Pulmonary artery endothelial cell (primary cell): ENCODE measurements at places on chromosomes 7 and 10.

DNA sequence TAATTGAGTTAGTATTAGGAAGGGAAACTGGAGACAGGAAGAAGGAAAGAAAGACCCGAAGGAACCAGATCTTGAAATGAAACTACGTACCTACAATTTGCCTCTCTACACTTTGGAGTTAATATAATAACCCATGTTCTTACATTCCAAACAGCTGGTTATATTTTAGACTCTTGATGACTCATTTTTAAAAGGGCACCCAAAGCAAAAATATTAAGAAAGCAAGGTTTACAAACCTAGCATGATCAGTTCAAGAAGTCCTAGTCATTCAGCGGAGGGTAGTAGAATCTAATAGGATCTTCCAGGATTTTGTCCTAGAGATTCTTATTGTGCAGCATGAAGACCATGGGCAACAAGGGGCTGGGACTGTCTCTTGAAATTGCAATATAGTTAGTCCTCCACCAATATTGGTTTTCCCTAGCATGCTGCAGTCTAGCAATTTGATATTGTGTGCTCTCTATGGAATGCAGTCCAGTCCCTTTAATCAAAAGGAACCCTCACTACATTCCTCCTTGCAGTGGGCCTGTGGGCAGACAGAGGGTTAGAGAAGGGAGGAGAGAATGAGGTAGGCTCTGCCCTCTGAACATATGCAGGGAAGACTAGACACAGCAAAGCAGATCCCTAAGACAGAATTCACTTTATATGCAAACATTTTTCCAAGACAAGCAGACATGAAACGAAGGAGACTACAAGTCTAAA, 230.3 kb downstream of the INHBA start:
- DNase-seq = no peak

- DNase-seq = no peak
Observed at GRCh38 chr10:124722798-124723783, 21.1 kb downstream of the FAM53B start.

- DNase-seq = no peak
Observed at GRCh38 chr10:103193820-103194529, 903 bp upstream of the NT5C2 start.

DNA sequence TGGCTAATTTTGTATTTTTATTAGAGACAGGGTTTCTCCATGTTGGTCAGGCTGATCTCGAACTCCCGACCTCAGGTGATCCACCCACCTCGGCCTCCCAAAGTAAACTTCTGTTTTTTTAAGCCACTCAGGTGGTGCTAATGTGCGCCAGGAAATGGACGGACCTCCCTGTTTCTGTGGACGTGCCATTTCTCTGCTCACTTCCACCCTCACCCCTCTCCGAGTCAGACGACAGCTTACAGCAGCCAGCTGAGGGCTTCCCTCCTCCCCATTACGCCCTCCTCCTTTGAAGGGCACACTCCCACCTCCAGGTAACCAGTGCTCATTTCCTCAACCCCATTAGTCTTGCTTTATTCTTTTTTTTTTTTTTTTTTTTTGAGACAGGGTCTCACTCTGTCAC, 41.7 kb upstream of the EZH2 start:
- no peak for DNase-seq

GRCh38 chr10:1476455-1476803, 260.9 kb downstream of the ADARB2 start:
- no peak for DNase-seq

DNA sequence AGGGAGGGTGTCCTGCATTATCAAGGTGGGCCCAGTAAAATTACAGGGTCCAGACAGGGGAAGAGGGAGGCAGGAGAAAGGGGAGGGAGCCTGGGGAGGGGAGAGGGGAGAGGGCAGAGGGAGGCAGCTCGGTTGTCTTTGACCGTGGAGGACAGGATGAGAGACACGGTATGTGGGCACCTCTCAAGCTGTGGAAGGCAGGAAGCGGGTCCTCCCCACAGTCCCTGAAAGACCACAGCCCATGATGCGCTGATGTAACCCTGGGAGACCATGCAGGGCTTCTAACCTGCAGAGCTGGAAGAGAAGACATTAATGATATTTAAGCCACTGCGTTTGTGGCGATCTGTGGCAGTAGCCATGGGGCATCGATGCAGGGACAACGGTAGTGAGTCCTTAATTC, 27.2 kb upstream of the MNX1 start:
- no peak for DNase-seq

DNA sequence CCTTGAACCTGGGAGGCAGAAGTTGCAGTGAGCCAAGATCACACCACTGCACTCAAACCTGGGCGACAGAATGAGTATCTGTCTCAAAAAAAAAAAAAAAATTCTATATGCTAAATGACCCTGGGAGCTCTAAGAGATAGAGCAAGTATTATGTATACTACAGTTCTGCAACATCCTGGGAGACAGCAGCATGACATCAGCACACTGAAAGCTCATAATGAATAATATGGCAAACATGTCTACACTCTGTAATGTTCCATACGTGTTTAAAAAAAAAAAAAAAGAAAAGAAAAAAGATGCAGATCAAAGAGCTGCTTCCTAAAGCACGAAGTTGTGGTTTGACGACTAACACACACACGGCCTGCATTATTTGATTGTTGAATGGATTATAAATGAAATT, 72.5 kb downstream of the CUL2 start:
- DNase-seq = no peak

DNA sequence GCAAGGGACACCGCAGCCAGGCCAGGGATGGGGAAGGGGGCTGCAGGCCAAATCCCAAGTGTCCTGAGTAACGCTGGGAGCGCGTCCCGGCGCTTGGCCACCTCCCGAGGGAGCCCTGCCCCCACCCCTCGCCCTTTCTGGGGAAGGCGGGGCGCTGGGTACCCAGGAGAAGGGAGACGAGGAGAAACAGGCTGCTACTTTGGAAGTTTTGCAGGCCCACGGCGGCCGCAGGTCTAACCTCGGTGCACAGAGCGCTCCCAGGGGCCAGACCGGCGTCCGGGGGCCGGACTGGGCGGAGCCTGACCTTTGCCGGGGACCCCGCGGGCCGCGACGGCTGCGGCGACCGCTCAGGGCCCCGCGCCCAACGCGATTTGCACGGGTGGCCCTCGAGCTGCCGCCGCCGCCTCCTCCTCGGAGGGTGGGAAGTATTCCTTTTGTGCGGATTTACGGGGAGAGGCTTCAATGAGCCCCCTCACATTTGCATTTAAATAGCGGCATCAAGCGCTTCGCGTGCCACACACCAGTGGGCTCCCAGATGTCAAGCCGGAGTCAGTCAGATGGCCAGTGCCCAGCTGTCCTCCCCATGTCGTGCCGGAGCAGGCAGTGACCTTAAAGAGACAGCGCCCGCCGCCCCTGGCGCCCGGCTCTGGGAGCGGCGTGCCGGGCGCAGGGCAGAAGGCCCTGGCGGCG, 3.0 kb upstream of the EBF3 start:
- DNase-seq = no peak

GRCh38 chr7:151351967-151352366, 10.4 kb downstream of the NUB1 start:
- no peak for DNase-seq

- no peak for DNase-seq
Observed at GRCh38 chr7:55409482-55410225, 44.5 kb downstream of the LANCL2 start.

GRCh38 chr7:158274404-158274811, 313.2 kb downstream of the PTPRN2 start:
- no peak for DNase-seq

- DNase-seq = no peak
Observed at GRCh38 chr10:77244286-77244685, 393.3 kb downstream of the KCNMA1 start.

DNA sequence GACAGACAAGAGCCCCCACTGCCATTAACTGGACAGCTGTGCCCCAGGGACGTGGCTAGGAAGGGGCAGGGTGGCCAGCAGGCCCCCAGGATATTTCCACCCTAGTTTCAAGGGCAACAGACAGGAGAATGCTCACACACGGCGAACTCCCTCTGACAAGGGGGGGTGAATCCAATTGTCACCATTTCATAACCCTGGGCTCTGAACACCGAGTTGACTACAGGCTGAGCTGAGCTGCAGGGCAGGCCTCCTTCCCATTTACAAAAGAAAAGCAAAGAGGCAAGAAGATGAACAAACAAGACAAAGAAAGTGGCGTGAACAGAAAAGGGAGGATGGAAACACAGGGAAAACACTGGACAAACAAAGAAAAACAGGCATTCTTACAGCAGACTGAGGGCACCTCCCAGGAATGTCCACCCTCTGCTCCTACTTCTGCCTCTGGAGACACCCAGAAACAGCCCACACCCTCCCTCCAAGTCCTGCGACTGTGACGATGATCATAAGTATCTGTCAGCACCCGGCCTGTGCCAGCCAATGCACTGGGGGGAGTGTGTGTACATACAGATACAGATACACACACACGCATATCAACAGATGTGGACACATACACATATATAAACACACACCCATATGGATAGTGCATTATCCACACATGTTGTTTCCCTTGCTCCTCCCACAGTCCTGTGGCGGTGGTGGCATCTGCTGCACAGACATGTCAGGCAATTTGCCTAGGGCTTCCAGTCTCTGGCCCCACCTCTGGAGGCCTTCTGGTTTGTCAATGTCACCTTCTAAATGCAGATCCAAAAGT, 66.2 kb downstream of the FAM53B start:
- DNase-seq = no peak

GRCh38 chr10:58307676-58308075, 27.1 kb upstream of the UBE2D1 start:
- DNase-seq = no peak

DNA sequence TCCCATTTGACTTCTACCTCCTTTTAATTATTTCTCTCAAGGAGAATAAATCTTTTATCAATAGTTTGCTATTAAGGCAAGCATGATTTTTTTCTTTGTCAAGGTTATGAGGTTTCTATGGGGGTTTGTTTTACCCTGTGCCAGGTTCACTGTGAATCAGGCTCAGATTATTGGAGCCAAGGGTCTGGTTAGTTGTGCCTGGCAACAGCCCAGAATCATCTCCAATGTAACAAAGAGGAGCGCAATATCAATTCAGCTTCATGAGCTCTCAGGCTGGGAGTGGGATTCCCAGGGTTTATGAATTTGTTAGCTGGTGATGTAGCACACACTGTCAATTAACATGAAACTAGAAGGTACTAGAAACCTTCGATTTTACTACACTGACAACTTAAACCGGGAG, 73.2 kb downstream of the AASS start:
- DNase-seq = no peak

DNA sequence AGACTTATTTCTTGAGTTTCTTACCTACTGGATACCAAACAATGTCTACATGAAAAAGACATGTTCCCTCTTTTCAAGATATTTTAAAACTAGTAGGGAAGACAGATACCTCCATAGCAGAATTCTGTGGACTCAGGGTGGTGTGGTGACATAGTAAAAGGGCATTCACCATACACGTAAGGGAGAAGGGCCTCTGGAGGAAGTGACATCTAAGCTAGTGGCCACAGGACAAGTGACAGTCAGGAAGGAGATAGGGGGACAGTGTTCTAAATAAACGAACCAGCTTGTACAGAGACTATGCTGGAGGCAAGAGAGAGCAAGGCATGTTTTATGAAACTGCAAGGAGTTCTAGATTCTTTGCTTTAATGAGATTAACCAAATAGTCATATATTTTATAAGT, 321.7 kb upstream of the LRGUK start:
- DNase-seq = no peak

GRCh38 chr10:57142925-57143576, 782.0 kb upstream of the ZWINT start:
- DNase-seq = no peak

GRCh38 chr7:28792858-28793257, 165.3 kb downstream of the TRIL start:
- no peak for DNase-seq

DNA sequence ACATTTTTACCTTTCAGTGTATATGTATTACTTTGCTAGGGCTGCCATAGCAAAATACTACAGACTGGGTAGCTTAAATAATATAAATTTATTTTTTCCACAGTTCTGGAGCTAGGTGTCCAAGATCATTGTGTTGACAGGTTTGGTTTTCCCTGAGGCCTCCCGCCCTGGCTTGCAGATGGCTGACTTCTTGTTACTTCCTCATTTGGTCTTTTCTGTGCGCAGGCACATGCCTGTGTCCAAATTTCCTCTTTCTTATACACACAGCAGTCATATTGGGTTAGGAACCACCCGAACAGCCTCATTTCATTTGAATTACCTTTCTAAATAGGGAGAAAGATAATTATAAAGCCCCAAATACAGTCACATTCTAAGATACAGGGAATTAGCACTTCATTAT, 521.6 kb upstream of the SORCS1 start:
- no peak for DNase-seq

DNA sequence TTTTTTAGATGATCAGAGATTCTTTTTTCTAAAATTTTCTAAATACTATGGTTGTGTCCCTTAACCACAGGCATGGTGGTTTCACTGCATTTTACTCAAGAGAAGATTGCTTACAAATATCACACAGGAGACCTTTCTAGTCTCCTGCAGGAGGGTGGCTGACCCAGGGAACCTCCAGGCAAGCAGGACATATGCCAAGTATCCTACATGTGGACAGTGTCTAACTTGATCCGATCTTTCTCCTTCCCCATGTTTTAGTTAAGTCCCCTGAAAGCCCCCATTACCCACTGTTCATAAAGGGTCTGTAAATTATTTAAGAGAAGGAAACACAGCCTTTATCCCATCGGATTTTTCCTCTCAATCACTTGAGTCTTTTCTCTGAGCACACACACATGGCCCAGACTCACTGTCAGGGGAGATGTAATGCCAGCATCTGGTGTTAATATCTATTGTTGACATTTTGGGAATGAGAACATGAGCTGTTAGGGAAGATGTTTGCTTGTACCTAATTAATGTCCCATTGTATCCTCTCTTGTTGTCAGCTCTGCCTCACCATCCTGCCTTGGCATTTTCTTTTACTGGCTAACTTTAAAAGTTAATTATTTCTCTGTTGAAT, 755.2 kb downstream of the AUTS2 start:
- DNase-seq = no peak

GRCh38 chr7:88216276-88216675, 3.6 kb downstream of the SRI start:
- no peak for DNase-seq

DNA sequence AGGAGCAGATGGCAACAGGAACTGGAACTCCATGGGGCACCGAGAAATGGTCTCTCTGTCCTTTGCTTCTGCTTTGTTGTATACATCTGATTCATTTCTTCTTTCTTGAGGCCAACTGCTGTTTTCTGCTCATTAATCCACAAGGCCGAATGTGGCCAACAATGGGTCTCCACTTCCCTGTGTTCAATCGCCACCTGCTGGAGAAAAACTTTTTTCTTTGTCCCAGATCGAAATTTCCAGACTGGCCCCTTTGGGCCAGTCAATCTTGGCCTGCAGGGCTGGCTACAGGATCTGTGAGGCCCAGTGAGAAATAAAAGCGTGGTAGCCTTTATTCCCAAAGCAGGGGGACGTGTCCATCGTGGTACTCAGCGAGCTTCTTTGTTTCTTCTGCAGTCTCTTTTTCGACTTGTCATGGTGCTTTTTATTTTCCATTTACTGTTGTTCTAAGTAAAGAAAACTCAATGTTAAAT, 58.8 kb downstream of the PARP12 start:
- peak; percentile 32 for DNase-seq

DNA sequence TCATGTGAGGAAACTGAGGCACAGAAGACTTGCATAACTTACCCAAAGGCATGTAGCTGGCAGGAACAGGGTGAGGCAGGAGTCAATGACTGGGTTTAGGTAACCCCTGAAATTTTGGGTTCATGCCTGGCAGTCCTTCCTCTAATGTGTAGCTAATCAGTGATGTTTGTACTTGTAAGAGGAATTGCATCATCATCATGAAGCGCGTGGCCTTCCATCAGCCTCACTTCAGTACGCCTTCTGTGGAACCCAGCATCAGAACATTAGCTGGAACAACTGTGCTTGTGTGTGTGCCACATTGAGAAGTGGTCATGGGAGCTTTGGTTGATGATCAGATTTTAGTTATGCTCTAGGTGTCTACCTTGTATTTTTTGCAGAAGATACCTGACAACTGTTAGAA, 18.2 kb upstream of the STMP1 start:
- no peak for DNase-seq
